NCI-H2029 (cell line): ENCODE measurements at places on chromosomes 11 and 22.

GRCh38 chr11:7511401-7511800 lies 2.4 kb upstream of the PPFIBP2 start:
- peak; percentile 92 for DNase-seq

GRCh38 chr22:50360578-50360977 lies 17.5 kb downstream of the PPP6R2 start:
- DNase-seq = no peak

DNA sequence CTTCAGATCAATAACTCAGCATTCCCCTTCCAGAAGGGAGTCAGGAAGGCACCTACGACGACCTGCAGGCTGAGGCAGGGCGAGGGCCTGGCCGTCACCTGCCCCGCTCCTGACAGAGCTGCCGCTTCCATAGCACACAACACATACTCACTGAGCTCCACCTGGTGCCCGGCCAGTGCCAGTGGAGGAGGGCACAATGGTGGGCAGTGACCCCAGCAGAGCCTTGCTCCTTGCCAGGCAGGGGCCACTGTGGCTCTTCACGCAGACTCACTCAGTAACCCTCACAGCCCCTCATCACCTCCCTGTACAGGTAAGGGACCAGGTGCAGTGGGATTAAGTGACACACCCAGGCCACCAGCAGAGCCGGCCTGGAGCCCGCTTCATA lies 24.6 kb downstream of the LRFN4 start:
- DNase-seq = no peak

- DNase-seq = no peak
Measured at GRCh38 chr11:36405585-36406367, 104.3 kb downstream of the TRAF6 start.

GRCh38 chr22:20585639-20586402 lies 78.4 kb downstream of the MED15 start:
- no peak for DNase-seq

GRCh38 chr22:48258064-48258701 lies 1495.7 kb downstream of the TBC1D22A start:
- no peak for DNase-seq

DNA sequence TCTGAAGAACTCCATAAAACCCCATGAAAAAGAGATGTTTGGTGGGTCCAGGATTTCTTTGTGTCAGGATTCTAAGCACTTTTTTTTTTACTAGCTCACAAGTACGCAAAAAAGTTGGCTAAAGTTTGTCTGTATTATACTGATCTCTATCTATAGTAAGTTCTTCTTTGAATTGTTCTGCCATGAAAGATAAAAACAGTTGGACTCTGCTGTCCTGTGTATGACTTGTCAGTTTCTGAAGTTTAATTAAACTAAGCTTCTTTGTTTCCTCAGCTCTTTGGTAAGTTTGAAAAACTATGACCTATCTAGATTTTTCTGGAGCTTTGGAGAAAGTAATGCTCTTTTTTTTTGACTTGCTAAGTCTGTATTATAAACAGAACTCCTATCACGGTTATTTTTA lies 812.2 kb upstream of the LUZP2 start:
- no peak for DNase-seq

DNA sequence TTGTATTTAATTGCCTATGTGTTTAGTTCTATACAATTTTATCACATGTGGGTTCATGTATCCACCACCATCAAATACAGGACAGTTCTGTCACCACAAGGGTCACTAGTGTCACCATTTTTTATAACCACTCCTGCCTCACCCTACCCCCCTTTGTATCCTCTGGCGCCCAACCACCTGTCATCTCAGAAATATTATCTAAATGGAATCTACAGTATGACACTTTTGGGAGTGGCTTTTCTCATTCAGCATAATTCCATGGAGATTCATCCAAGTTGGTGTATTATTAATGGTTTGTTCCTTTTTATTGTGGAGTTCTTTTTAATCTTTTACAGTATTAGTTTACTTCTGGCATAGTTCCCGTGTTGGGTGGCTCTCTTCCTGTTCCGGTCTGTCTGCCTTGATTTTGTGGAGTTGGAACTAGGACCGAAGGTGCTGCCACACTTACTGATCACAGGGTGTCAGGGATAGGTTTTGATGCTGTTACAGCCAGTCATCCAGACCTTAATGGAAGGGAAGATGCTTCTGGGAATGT lies 58.5 kb downstream of the TNRC6B start:
- no peak for DNase-seq

GRCh38 chr11:44179173-44179572 lies 83.7 kb downstream of the EXT2 start:
- no peak for DNase-seq

DNA sequence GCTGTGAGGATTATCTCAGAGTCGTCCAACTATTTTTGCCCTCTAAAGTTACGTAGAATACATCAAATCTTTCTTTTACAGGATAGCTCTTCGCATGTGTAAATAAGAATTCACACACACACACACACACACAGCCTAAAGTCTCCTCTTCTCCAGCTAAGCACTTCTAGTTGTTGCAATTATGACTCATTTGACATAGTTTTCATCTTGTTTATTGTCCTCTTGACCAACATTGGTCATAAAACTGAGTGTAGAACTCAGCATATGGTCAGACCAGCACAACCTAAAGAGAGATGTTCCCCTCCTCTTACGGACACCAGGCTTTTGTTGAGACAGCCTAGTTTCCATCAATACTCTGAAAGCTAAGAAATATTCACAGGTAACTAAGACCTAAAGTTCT lies 234.2 kb downstream of the BLID start:
- DNase-seq = no peak

- peak; percentile 72 for DNase-seq
Measured at GRCh38 chr22:24402460-24403192, 24.8 kb upstream of the ADORA2A start.

- DNase-seq = no peak
Measured at GRCh38 chr11:123564221-123564620, 90.2 kb downstream of the SCN3B start.

DNA sequence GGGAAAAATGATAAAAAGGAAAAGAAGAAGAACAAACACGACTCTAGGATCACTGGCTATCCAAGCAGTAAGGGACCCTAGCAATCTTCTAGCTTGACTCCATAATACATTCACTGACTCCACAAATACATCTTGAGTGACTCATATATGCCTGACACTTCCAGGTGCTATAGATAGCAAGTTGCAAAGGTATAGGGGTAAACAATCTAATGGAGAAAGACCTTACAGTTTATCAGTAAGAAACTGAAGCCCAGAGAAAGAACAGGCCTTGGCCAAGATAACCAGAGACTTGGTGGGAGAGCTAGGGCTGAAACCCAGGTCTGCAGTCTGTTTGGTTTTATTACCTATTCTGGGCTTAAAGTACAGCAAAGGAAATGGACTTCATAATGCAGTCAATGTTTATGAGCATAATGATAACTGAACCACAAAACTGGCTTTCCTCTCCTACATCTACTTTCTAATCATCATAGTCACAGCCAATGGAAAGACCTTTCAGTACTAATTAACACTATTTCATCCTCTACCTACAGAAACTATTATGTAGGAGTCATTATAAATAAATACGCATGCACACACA lies 19.7 kb upstream of the SLC5A1 start:
- DNase-seq = no peak

DNA sequence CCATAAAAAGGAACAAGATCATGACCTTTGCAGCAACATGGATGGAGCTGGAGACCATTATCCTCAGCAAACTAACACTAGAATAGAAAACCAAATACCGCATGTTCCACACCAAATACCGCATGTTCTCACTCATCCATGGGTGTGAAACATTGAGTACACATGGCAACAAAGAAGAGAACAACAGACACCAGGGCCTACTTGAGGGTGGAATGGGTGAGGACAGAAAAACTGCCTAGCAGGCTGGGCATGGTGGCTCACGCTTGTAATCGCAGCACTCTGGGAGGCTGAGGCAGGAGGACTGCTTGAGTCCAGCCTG lies 12.3 kb downstream of the EHD1 start:
- no peak for DNase-seq

DNA sequence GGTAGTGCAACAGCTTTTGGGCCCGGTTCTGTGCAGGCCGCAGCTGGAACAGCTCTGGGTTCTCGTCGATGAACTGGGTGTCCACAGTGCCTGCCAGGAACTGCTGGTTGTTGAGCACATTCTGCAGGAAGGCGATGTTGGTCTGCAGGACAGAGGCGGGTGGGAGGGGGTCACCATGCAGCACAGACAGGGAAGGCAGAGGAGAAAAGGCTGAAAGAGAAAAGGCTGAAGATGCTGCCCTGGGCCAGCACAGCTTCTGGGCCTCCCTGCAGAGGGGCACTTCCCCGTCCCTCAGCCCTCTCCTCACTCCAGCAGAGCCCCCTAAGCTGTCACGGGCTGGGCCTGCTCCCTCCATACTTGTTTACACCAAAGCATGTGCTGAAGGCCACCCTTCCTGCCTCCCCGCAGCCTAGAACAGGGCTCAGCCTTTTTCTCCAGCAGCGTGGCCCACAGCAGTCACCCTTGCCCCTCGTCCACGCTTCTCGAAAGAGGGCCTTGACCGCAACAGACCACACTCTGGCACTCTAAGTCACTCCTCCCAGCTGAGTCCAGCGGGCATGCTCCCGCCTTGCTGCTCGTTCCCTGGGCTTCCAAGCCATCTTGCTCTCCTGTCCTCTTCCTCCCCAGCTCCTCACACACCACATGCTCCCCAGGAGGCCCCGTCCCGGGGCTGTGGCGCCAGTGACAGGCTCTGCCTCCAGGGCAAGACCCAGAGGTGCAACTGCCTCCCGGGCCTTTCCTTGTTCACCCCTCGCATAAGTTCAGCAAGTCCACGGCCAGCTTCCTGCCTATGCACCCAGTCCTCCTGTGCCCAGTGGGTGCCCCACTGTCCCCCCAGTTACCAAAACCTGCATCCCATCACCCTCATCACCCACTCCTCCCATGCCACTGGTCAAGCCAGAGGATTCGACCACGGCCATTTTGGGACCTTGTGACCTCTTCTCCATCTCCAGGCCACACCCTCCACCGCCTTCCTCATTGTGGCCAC lies 3.3 kb upstream of the LRFN4 start:
- no peak for DNase-seq

GRCh38 chr11:61413496-61413895 lies 16.3 kb downstream of the CPSF7 start:
- DNase-seq = no peak

GRCh38 chr11:952406-953385 lies 27.0 kb downstream of the AP2A2 start:
- no peak for DNase-seq

- no peak for DNase-seq
Measured at GRCh38 chr22:31089160-31090100, 8.3 kb downstream of the SMTN start.

DNA sequence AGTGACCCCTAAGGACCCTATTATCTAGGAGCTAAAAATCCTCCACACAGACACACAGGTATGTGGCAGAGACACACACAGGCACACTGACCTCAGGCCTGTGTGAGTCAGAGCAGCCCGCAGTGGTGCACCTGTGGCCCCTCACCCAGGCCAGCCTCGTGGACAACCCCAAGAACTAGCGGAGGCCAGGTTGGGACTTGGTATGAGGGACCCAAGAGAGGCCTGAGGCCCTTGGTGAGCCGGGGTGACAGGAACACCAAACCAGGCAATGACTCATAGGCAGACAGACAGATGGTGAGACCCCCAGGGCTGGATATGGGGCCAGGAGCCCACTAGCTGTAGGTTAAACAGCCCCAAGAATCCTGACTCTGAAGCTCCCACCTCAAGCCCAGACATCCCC lies 6.0 kb downstream of the CASTOR1 start:
- DNase-seq = no peak

- no peak for DNase-seq
Measured at GRCh38 chr11:126518071-126518971, 162.8 kb downstream of the ST3GAL4 start.

DNA sequence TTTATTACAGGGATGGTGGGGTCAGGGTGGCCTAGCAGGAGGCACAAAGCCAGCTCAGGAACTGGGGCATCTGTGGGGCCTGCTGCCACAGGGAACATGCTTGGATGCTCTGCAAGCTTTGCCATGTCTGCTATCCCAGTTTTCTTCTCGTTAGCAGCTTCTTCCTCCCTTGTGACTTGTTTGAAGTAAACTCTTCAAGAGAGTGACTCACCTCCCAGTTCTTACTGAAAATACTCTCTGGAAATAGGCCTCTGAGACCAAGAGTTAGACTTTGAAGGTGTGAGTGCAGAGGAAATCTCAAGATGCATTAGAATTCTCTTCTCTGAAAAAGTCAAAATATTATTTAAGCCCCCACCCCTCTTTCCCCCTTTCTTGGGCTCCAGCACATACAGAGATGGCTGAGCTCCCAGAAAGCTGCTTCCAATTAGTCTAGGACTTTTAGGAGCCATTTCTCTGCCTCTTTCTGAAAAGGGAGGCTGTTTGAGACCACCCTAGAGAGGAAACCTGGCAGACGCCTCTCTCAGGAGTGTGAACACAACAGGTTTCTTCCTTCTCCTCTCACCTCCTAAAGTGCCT lies 15.1 kb downstream of the CWC15 start:
- no peak for DNase-seq

DNA sequence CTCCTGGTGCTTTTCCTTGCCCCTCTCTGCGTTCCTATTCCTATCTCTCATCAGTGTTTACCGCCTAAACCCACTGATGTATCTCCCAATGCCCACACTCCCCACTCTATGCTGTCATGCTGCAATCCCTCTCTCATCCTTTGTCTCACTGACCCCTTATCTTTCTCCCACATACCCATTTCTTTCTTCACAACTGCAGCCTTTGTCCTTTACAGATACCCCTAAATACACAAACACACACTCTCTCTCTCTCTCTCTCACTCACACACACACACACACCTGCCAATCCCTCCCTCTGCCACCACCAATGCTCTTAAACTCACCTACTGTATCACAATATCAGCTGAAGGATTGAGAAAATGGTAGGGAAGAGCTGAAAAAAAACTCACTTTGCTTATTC lies 5.3 kb upstream of the OR52B2 start:
- no peak for DNase-seq

- DNase-seq = no peak
Measured at GRCh38 chr11:27234043-27234668, 128.9 kb downstream of the CCDC34 start.

DNA sequence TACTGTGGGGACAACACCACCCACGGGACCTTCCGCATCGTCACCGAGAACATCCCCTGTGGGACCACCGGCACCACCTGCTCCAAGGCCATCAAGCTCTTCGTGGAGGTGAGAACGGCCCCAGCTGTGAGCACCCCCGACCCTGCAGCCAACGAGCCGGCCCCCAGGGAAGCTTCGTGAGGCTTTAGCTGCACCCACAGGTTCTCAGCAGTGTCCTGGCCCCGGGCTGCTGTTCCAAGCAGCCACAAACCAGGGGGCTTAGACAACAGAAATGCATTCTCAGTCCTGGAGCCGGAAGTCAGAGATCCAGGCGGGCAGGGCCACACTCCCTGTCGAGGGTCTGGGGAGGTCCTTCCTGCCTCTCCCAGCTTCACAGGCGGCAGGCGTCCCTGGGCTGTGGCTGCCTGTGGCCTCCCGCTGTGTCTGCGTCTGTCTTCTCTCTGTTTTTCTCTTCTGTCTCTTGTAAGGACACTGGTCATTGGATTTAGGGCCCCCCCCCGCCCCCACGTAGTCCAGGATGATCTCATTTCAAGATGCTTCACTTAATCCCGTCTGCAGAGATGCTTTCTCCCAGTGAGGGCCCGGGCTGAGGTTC lies 12.5 kb downstream of the MUC5B start:
- no peak for DNase-seq
